Effector CD8-positive, alpha-beta T cell (primary cell): ENCODE measurements at places on chromosomes 7 and 10.

DNA sequence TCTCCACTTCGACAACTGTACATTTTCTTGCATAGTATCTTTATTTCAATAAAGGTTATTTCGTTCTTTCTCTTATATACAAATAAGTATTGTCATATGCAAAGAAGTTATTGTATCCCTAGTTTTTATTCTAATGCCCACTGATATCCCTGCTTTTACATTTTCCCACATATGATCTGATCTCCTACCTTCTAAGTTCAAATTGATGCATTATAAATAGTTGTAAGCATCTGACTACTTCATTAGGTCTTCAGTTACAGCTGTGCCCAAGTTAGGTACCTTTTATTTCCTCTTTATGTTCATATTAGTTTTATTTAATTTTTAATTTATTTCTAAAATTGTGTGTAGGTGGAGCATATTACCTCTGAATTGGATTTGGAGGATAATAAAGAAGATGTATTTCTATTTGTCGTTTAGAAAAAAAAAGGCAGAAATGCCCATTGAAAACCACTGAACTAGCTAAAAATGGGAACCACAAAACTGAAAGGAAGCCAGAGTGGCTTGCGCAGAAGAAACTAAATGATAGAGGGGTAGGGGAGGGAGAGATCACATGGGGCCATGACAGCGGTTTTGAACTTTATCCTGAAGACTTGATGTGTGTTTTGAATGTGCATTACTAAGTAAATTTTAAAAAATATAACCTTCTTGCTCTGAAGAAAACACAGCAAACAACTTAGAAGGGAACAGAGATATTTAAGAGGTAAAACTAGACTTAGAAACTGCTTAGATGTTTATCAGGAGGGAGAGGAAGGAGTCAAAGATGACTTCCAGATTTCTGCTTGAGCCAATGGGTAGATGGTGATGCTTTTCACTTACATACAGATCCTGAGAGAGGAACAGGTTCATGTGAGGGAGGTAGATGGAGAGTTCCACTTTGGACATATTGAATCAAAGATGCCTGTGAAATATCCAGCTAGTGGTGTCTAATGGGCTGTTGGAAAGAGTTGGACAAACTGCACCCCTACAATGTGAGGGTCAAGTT, 9.3 kb upstream of the ZC3HAV1L start:
- no peak for DNase-seq

DNA sequence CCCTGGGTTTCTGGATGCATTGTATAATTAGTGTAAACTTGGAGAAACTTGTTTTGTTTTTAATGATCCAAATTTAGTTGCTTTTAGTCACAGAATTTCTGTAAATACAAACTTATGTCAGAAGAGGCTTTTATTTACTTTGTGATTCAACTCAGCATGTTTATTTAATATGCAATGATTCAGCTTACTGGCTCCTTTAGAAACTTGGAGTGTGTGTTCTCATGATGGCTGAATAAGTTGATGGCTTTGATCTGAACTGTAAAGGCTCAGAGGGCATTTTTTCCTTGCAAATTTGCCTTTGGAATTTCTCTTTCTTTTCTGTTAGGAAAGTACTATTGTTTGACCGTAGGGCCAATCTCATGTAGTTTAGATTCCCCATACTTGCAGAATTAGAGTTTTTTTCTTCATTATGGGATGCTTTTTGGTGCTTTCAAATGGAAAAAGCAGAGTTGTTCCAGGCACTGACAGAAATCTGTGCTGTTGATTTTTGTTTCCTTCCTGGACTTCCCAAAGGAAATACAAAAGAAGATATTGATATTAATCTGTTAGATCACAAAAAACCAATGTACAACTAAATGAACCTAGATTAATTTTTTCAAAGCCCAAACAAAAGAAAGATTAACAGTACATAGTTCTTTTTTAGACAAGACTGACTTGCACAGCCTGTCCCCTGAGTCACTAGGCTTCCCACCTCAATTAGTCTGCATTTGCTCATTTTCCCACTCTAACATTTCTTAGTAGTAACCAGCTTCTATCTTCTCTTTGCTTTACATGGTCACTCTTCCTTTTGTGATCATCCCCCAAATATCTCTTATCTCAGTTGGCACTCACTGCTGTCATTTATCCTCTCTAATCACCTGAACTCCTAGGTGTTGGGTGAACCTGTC, 96.8 kb upstream of the AGR3 start:
- DNase-seq = no peak

- no peak for DNase-seq
Measured at GRCh38 chr7:159086301-159086925, 58.3 kb downstream of the VIPR2 start.

DNA sequence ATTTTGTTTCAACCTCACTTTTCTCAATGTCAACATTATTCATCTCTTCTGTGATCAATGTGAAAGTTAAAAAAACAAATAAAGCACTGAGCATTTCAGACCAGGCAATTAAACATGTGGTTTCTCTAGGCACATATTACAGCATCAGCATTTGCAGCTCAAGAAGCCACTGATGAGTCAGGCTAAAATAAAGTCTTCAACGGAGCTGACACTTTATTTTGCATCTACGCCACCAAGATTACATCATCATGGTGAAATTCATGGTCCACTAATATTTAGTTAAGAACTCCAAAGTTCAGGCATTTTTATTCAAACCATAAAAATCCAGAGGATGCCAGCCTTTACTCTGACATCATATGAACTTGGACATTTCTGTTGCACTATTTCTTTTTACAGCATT, 33.0 kb downstream of the MAGI2 start:
- DNase-seq = no peak

DNA sequence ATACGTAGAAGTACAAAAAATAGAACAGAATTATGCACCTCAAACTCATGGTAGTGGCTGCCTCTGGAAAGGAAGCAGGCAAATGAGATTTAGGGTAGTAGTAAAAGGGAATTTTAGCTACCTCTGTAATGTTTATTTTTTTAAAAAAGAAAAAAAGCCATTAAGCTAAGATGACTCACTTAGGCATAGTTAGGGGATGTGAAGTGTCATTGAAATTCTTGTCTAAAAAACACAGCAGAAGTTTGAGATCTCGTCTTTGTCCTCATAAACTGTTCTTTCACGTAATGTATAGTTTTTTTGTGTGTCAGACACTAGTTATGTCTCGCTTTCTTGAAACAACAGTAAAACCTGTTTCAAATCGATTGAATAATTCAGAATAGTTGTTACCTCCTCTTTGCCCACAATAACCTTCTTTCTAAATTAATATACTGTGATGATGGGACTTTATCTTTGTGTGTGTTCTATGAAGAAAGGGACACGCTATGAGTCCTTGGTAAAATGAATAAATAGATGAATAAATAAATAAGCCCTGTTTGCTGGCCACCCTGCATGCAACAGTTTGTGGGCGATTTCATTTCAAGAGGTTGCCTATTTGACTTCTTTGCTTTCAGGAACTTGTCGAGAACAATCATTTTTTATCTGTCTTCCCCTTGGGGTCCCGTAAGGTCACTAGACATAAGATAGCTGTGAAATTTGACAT, 14.5 kb upstream of the FBXW4 start:
- DNase-seq = no peak

- no peak for DNase-seq
Measured at GRCh38 chr10:125005312-125006187, 63.6 kb downstream of the ZRANB1 start.

GRCh38 chr7:41084381-41084780, 618.5 kb downstream of the INHBA start:
- no peak for DNase-seq

- DNase-seq = no peak
Measured at GRCh38 chr10:21173802-21174714, 276.9 kb upstream of the NEBL start.

DNA sequence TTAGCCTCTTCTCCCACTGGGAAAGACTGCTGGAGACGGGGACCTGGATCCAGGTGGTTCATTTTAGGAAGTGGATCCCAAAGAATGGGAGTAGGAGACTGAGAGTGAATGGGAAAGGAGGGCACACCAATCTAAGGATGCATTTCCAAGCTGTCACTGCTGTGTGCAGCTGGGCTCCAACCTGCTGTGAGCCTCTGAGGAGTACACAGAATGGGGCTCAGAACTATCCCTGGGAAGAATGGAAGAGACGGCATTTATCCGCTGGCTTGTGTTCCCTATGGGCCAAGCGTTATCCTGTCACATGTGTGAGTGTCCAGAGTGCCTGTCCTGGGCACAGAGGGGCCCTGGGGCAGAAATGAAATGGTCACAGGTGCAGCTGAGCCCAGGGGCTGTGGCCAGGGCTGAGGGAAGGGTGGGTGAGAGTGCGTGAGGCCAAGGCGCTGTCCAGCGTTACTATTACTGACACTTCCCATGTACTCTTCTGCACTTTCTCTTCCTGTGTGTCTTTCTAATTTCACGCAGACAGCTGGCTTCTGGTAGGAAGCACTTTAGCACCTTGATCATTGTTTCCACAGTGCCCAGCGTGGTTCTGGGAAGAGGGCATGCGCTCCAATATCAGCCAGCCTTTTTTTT, 35.4 kb upstream of the PODXL start:
- no peak for DNase-seq

DNA sequence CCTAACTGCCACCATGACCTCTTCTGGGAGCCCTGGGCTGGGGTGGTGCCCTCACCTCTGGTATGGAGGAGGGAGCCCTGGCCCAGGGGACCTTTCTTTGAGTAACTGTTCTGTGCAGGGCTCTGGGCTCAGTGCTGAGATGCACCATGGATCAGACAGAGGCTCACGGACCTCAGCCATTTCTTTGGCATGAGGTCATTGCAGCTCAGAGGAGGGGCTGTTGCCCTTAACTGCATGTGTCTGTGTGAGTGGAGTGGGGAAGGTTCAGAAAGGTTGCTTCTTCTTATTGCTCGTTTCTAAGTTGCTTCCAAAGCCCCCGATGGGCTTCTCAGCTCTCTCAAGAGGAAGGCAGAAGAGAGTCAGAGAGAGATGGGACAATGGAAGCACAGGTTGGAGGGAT, 233.9 kb downstream of the RPS24 start:
- DNase-seq = no peak

- DNase-seq = no peak
Measured at GRCh38 chr10:132704008-132704814, 81.7 kb downstream of the NKX6-2 start.

DNA sequence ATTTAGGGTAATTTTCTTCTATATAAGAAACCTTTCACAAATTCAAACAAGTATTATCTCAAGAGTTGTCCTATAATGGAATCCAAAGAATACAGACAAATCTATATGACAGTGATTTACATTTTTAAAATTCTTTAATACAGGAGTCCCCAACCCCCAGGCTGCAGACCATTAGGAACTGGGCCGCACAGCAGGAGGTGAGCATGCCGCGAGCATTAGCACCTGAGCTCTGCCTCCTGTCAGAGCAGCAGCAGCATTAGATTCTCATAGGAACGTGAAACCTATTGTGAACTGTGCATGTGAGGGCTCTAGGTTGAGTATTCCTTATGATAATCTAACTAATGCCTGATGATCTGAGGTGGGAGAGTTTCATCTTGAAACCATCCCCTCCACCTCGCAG, 37.7 kb downstream of the SNX13 start:
- DNase-seq = no peak

DNA sequence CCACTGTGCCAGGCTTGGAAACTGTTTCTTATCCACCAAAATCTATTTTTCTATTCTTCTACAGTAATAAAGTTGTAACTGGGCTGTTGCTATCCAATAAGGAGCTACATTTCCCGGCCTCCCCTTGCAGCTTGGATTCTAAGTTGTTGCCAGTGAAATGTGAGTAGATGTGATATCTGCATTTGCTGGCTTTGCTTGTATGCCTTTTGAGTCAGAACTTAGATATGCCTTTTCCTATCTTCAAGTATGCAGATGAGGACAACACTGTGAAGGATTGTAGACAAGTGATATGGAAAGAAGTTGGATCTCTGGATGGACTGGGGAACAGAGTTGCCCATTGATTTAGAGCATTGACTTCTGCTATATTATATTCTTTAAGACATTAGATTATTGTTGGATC, 236.9 kb downstream of the REEP3 start:
- DNase-seq = no peak

- DNase-seq = no peak
Measured at GRCh38 chr10:69333205-69333604, 54.9 kb downstream of the HK1 start.

GRCh38 chr10:121594623-121595350, 3.5 kb downstream of the FGFR2 start:
- DNase-seq = no peak
